IPS DF 19.7 (cell line): ENCODE measurements at places on chromosomes 11 and 22.

- DNase-seq, result no peak
These were observed 838.4 kb downstream of the FAM181B start for GRCh38 chr11:81895258-81895657.

DNA sequence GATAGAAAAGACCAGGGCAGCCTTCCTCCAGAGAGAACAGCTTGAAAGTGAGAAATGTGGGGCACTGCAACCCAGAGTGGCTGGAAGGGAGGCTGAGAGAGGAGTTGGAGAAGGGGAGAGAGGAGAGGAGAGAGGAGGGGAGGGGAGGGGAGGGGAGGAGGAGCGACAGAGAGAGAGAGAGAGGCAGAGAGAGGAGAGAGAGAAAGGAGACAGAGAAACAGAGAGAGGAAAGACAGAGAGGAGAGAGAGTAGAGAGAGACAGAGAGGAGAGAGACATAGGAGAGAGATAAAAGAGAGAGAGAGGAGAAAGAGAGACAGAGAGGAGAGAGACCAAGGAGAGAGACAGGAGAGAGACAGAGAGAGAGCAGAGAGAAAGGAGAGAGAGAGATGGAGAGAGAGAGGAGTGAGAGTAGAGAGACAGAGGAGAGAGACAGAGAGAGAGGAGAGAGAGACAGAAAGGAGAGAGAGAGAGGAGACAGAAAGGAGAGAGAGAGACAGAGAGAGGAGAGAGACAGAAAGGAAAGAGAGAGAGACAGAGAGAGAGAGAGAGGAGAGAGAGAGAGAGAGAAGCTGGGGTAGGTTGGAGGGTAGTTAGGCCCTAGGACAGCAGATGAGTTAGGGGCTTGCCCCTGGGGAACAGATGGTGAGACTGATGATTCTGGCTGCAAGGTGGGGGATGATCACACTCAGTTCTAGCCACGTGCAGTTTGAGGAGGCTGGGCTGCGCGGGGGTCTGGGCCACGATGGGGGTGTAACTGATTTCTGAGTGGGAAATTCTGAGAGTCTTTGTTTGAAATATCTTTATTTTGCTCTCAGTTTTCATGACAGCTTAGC is 8.5 kb upstream of the SCYL1 start:
- DNase-seq, result no peak

DNA sequence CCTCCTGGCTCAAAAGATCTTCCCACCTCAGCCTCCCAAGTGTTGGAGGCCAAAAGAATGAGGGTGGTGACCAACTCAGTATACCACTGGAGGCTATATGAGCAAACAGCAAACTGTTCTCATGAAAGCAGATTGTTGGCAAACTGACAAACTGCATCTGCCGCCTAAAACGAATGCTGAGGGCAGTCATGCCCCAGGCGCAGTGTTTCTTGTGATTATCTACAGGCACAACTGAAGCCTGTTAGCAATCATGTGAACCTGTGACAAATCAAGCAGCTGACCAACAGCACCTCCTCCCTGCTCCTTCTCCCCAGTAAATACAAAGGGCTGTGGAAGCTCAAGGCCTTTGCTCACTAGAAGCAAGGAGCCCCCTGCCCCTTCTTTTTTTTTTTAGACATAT is 47.8 kb downstream of the BTBD10 start:
- no peak for DNase-seq

- no peak for DNase-seq
These were observed 1062.1 kb downstream of the BRD1 start for GRCh38 chr22:48765595-48765994.

GRCh38 chr11:61027141-61027840 is 55.8 kb downstream of the CD6 start:
- DNase-seq, result no peak

DNA sequence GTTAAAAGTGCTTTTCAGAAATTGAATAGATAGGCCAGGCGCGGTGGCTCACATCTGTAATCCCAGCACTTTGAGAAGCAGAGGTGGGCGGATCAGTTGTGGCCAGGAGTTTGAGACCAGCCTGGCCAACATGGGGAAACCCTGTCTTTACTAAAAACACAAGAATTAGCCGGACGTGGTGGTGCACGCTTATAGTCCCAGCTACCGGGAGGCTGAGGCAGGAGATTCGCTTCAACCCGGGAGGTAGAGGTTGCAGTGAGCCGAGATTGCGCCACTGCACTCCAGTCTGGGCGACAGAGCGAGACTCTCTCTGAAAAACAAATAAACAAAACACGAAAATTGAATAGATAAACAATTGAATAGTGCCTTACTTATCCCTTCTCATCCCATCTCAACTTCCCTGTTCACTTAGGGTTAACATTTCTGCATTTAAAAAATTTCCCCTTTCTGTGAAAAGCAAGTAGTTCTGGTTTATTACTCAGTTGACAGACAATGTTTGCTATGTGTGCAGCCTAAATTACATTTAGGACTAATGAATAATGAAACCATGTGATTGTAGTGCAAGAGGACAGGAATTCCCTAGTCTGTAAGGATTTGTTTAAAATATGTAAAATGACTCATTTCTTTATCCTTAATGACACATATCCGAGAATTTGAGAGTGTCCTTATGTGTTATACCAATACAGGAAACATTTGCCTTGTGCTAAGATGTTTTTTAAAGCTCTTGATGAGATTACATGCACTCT is 6.0 kb downstream of the RNF169 start:
- DNase-seq, result no peak

DNA sequence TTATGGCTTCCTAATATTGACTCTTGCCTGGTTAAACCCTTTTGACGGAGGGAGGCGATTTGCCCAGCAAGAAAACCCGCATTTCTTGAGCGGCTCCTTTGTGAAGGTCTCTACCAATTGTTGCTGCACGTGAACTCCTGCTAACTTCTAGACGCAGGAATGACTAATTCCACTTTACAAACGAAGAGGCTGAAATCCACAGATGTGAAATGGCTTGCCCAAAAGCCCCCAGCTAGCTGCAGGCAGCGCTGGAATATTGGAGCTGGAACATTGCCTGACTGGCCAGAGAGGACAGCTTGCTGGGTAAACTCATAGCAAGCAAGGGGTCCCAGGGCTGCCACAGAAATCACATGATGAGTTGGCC is 542 bp downstream of the GCAT start:
- no peak for DNase-seq

- no peak for DNase-seq
These were observed 33.4 kb upstream of the APOL5 start for GRCh38 chr22:35684270-35684700.

GRCh38 chr11:69941546-69942332 is 122.5 kb upstream of the FGF3 start:
- DNase-seq, result no peak

- no peak for DNase-seq
These were observed at the start of gene CCDC88B for GRCh38 chr11:64339754-64340408. TSS of gene CCDC88B (plus strand) at chr11:64340204. CDS start at chr11:64340267, 63 bp downstream.

DNA sequence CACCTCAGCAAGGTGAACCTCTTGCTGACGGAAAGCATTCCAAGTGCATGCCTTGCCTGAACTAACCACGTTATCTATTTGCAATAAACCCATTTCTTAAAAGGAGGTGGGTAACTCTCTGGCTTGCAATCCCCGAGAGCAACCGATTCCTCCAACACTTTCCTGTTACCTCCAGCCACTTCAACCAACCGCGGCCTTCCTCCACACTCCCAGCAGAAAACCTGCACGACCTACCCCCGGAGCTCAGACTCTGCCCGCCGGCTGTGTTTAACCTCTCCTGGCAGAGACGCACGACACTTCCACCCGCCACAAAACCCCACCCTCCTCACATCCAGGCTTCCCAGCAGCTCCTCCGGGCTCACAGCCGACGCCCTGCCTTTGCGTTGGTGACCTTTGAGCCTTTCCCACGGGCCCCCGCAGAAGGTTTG is 708 bp downstream of the SCO2 start:
- no peak for DNase-seq

DNA sequence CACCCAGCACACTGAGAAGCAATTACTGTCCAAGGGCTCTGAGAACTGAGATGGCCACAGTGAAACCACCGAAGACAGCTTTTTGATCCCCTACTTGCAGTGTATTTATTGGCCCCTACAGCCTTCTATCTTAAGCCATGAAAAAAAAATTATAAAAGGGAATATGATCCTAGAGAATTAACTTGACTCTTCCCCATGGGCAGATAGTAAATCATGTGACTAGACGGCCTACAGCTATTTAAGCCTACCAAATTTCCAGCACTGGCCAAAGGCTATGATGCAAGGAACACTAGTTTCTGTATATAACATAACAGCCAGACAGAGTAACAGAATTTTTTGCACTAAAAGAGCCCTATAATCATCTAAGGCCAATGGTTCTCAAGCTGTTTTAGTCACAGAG is 53.8 kb downstream of the KCNA4 start:
- DNase-seq, result no peak

DNA sequence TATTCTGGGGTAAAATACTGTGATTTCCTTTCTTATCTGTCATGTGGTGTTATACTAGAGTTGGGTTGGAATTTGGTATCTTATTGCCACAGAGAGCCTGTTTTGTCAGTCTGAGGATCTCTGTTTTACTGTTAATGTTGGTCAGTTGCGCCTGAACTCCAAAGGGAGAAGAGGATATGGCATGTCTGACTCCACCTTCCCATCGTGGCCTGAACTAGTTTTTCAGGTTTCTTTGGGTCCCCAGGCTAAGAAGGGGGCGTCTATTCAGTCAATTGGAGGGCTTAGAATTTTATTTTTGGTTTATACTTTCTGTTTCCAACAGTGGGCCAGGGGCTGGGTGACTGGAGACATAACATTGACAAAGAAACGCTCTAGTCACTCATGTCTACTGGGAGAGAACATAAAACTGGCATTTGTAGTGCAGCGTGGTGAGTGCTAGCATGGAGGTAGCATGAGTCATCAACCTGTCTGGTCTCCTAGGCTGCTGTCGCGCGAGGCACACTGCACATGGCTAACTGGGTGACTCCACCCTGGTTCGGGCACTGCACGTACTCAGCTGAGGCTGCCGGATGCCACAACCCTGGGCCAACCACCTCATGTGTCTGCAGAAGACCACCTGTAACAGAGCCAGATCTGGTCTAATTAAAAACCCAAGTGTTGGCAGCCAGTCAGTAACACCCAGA is 120.1 kb upstream of the OR9Q1 start:
- no peak for DNase-seq

GRCh38 chr11:73542175-73542574 is 55.7 kb downstream of the FAM168A start:
- no peak for DNase-seq

DNA sequence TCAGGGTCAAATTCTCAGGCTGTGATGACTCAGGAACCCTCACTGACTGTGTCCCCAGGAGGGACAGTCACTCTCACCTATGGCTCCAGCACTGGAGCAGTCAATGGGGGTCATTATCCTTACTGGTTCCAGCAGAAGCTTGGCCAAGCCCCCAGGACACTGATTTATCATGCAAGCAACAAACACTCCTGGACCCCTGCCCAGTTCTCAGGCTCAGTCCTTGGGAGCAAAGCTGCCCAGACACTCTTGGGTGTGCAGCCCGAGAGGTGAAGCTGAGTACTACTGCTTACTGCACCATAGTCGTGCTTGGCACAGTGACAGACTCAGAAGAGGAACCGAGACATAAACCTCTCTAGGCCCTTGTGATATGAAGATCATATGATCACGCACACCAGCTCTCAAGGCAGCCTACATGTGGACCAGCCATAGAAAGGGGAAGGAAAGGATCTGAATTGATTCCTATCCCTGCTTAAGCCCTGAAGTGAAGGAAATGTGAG is 58.2 kb downstream of the ZNF280B start:
- DNase-seq, result no peak

GRCh38 chr22:32723643-32724042 is 77.9 kb upstream of the TIMP3 start:
- DNase-seq, result no peak

GRCh38 chr11:69641681-69642548 is 959 bp downstream of the CCND1 start:
- no peak for DNase-seq

GRCh38 chr22:25447686-25448434 is 116.6 kb upstream of the GRK3 start:
- no peak for DNase-seq

DNA sequence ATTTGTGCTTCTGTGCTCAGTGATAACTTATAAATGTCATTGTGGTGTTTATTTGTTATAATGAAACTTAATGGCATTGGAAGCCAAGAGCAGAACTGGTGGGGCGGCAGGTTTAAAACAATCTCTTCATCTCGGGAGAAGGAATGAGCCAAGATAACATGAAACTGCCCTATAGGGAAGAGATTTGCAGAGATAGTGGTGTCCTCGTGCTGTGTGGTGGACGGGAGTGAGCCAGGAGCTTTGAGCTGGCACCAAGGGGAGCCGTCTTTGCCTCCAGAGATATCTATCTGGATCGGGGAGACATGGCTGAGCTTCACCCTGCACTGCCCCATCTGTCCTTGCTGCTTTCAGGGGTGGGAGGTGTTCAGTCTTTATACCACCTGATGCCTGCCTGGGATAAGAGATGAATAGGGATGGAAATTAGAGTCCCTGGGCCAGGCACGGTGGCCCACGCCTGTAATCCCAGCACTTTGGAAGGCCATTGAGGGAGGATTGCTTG is 189.6 kb downstream of the ST3GAL4 start:
- DNase-seq, result no peak

- DNase-seq, result no peak
These were observed 73.2 kb downstream of the DBX1 start for GRCh38 chr11:20087118-20087521.
